ENCODE measurements at places on chromosomes 3 and 15. TPM values are rescaled to one million over a fixed set of nuclear protein-coding genes. Genes with fewer than 3 reads are reported as not detected.

DNA sequence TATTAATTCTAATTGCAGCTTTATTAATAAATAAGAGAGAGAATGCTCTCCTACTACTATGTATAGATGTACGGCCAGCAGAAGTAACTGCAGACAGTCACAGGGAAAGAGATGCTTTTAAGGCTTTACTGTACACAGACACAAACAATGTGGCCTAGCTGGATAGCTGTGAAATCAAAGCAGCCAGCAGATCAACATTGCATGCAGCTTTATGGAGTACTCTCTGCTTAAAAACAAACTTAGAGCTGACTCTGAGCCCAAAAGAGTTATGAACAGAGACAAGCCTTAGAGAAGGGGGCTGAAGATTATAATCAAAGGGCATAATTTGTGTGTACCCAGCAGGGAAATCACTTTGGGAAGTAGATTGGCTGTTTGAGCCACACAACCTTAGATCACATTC is 47.2 kb downstream of the CADM2 start:
- no peaks in the 10 kb centered on the region for H3K27me3 ChIP-seq
- H3K4me1 ChIP-seq, result no peaks in the 10 kb centered on the region
- H3K4me3 ChIP-seq, result no peak overlapping the region
- H3K27ac ChIP-seq, result no peak overlapping the region

DNA sequence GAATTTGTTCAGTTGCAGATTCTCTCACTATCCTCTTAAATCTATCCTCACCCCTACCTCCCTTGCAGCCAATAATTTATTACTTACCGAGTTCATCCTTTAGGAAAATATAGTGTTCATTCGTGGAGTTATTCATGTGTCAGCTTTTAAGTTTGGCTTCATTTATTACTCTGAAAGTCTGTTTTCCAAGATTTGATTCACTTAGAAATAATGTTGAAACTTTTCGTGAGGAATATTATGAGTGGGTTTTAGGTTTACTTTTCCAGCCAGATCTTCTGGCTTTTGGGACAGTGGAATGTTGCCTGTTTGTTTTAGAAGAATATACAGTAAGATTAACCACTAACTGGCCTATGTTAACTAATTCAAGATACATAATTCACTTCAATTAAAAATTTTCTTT is 161.0 kb upstream of the CGNL1 start:
- H3K4me3 ChIP-seq, result no peak overlapping the region
- DNase-seq, result no peak
- no peak overlapping the region for H3K27ac ChIP-seq
- no peaks in the 10 kb centered on the region for H3K36me3 ChIP-seq

- peaks cover 8% of the 10 kb centered on the region for H3K4me1 ChIP-seq
- DNase-seq, result no peak
- no peaks in the 10 kb centered on the region for H3K36me3 ChIP-seq
- no peak overlapping the region for H3K4me3 ChIP-seq
Observed at GRCh38 chr3:102024270-102024904, 175.1 kb downstream of the NFKBIZ start.

Gene NAALADL2
- not detected for total RNA-seq
